Gastroesophageal sphincter (tissue), 4 donors: ENCODE measurements at places on chromosomes 6 and 20. TPM values are rescaled to one million over a fixed set of nuclear protein-coding genes. Genes with fewer than 3 reads are reported as not detected.

DNA sequence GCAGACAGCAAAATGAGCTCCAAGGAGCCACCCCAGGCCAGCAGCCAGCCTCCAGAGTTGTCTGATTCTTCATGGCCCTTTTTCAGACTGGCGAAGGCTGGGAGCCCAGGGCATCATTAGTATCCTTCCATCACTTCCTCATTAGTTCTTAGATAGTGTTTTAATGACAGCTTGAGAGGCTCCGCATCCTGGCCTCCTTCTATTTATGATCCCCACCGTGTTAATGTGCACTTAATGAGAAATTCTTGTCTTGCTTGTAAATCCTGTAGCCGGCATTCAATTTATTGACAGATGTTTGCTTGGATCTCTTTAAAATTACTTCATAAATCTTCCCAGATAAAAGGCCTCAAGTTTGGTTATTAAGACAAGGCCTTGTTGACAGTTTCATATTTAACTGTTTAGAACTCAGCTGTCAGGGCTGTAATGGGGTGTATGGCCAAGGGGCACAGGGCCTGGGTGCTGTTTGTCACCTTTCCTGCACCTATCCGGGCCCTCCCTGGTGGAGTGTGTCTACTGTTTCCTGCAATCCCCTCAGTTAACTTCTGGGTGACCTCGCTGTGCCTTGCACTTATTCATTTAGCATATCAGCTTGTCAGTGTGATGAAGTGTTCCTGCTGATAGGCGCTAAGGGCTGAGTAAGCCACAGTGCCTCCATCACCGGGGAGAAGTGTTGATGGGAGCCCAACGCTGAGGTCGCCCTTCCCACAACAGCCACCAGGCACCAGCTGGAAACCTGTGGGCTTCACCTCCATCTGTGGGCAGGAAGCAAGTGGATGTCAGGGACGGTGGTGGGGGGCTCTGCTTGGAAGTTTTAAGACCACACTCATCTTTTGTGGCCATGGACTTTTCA lies 169.3 kb downstream of the TSHZ2 start:
- no peak for ATAC-seq

DNA sequence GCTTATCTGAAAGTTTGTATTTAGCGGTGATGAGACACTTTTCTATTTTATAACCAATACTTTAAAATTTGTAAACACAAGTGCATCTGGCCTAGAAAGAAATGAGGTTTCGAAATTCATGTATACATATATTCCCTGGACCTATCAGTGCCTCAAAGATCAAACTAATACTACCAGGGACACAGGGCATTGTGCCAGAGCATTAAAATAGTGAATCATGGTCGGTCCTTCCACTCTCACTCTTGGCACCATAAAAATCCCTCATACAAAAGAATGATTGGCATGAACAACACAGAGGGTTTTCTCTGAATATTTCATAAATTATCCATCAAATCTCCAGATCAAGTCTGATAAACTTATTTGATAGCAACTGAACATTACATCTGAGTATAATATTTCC lies 62.0 kb downstream of the MMUT start:
- ATAC-seq = no peak

DNA sequence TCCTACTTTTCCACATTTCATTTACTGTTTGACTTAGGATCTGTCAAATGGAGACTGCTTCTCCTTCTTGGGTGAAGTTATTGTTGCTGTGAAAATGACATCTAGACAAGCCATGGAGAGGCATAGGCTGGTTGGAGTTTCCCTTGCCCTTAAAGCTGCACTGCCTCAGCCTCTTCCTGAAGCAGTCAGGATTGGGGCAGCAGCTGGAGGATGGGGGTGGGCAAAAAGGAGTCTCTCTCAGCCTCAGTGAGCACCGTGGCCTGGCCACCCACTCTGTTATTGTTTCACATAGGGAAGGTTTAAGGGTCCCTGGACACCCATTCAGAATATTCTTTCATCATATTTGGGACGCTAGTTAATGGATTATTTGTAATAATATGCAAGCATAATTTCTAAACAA lies 7.7 kb upstream of the ZBTB24 start:
- no peak for ATAC-seq

- ATAC-seq = no peak
These were observed 54.1 kb upstream of the KCNG1 start for GRCh38 chr20:51076786-51077685.

The GRM4 gene
- total RNA-seq = not detected

GRCh38 chr20:23782366-23782983 lies 31.7 kb upstream of the CST1 start:
- no peak for ATAC-seq
